Stimulated activated CD4-positive, alpha-beta T cell treated with anti-CD3 and anti-CD28 coated beads, Interleukin-1b, Interleukin-23, amount 100 ng/mL, for 1 hour (primary cell): ENCODE measurements at places on chromosomes 1 and 21.

DNA sequence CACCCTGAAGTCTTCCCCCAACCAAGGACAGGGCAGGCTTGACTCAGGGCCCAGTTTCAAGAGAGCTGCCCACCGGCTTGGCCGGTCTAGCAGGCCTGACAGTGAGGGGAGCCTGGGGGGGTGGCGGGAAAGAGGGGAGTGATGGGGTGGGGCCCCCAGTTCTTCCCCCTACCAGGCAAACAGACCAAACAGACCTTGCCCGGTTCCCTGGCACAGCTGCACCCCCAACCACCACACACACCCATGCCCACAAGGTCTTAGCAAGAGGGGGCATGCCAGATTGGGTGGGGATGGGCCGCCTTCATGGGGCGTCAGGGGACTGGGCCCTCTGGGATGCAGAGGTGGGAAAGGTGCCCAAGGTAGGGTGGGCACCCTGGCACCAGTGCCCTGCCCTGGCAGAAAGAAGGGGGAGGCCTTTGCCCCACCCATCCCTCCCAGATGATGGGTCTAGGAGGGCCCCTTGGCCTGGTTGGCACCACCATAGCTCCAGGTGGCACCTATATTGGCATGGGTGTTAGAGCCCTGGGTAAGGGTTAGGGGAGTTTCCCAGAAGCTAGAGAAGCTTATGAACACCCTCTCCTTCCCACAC lies 8.9 kb downstream of the ZBTB7B start:
- DNase-seq, result no peak

GRCh38 chr21:40516335-40516734 lies 330.6 kb downstream of the DSCAM start:
- DNase-seq, result no peak

GRCh38 chr1:228333739-228334115 lies 72.9 kb downstream of the TRIM11 start:
- DNase-seq, result no peak

GRCh38 chr1:51494138-51494830 lies 24.8 kb downstream of the EPS15 start:
- no peak for DNase-seq
